IPS-NIHi11 (cell line): ENCODE measurements at places on chromosomes 16 and 17.
A peak's percentile ranks its signal among the peaks of the same experiment; 100 is the strongest.

DNA sequence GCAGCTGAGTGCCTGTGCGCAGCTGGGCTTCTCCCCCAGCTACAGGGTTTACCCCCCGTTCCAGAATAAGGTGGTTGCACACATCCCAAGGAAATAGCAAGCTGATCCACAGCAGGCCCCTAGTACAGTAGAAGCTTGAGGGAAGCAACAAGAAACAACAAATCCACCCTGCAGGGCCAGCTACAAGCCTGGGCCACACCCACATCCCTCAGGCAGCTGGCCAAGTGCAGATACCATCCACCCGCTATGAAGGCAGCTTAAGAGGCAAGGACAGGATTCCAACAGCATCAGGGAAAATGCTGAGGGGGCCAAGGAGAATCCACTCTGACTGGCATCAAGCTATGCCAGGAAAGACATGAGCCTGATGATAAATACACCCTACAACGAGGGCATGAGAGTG, 66.9 kb upstream of the RCVRN start:
- no peak for DNase-seq

DNA sequence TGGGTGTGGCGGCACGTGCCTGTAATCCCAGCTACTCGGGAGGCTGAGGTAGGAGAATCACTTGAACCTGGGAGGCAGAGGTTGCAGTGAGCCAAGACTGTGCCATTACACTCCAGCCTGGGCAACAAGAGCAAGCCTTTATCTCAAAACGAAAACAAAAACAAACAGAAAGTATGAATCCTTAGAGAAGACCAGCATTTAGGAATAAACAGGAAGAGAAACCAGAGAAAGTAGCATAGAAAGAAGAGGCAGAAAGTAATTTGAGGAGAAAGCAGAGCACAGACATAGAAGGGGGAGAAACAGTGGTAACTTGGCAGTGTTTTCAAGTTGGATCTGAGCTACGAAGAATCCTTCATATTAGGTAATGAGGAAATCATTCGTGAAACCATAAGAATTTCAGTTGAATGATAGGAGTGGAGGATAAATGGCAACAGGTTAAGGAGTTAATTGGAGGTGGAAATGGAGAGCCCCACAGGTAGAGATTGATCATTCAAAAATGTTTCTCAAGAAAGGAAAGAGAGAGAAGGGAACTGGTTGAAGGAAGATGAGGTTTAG, 9.7 kb upstream of the CCL2 start:
- no peak for DNase-seq

GRCh38 chr17:38571833-38572668, 33.7 kb downstream of the SRCIN1 start:
- peak; percentile 77 for DNase-seq

- no peak for DNase-seq
Observed at GRCh38 chr17:14318918-14319205, 18.0 kb downstream of the HS3ST3B1 start.

DNA sequence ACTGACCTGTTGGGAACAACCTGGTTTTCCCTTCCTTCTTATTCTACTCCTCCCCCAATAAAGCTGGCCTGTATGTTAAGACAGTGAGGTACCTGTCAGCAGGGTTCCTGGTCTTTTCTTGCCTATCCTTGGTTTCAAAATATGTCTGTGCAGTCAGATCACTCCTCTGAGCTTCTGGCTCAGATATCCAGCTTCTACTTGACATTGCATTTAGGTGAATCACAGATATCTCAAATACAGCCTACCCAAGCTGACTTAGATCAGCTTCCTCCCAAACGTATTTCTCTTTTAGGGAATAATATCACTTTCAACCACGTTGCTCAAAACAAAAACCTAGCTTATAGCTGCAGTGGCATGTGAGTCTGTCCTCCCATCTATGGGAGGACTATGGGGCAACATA, 48.7 kb downstream of the TEX14 start:
- no peak for DNase-seq

- peak; percentile 9 for DNase-seq
Observed at GRCh38 chr16:69188716-69189115, 1.8 kb downstream of the SNTB2 start.

GRCh38 chr16:23365602-23366240, 63.6 kb downstream of the SCNN1B start:
- no peak for DNase-seq

DNA sequence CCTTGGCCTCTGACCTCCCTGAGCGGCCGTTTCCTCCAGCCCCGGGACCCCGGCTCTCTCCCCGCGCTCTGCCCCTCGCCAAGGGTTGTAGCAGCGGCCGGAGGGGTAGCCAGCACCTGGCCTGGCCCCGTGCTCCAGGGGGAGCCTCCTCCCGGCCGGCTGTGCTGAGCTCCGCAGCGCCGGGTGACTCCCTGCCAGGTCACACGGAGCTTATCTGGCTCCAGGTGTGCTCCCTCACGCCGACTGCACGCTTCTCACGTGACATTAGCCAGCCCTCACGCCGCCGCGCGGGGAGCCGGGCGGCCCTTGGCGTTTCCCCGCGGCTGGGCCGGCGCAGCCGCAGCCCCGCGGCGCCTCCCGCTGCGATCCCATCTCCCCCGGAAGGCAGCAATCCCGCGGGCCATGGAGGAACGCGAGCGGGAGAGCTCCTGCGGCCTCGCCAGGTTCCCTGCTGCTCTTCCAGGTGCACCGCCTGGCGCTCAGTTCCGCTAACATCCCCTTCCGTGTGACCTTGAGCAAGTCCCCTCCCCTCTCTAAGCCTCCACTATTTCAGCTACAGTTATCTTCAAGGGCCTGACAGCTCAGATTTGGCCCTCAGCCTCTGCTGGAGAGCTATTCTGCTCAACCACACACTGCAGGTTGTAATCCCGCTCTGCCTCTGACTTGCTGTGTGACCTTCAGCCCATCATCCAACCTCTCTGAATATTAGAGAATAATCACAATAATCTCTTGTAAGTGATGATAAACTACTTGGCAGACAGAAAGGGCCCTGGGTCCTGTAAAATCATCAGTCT, 3.4 kb downstream of the MYO18A start:
- peak; percentile 73 for DNase-seq

DNA sequence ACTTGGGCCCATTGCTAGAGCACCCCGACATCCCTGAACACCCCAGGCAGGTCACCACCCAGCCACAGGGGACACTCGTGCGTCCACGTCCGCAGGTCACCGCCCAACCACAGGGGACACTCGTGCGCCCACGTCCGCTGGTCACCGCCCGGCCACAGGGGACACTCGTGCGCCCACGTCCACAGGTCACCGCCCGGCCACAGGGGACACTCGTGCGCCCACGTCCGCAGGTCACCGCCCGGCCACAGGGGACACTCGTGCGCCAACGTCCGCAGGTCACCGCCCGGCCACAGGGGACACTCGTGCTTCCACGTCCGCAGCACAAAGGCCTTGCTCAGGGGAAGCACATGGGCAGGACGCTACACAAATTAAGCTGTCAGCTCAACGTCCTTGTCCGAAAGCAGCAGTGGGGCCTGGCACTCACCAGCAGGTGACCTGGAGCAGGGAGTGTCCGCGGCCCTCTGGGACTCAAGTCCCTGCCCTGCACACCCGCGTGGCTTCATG, 17.7 kb downstream of the GALNS start:
- DNase-seq, result no peak

DNA sequence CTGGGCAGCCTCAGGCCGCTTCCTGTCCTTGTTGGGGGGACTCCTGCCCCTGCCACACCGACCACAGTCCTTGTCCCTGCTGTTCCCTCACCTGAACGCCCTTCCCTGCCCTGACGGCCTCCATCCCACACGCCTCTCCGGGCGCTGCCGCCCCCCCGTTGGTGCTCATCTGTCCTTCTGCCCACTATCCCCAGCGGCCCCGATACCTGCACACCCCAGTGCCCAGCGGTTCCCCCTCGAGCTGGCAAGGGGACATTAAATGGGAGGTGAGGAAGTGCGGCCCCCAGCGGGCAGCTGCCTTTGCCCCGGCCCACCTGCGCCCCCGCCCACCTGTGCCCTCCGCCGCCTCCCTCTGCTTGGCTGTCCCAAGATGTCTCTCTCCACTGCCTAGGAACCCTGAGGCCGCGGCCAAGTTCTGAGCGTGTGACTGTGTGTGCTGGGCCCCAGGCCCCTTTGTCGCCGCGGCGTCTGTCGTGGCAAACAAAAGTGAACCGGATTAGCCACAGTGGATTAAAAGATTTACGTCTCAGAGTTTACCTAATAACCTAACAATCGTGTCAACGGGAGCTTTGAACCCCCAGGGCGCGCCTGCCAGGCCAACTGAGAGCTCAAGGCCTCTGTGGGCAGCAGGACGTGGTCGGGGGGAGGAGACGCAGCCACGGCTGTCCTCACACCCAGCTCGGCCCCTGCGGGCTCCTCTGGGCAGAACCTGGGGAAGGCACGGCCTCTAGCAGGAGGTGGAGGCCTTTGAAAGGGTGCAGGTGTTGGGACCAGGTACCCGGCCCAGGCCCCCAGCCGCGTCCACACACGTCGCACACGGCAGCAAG, 7.6 kb upstream of the AXIN1 start:
- DNase-seq, result no peak

DNA sequence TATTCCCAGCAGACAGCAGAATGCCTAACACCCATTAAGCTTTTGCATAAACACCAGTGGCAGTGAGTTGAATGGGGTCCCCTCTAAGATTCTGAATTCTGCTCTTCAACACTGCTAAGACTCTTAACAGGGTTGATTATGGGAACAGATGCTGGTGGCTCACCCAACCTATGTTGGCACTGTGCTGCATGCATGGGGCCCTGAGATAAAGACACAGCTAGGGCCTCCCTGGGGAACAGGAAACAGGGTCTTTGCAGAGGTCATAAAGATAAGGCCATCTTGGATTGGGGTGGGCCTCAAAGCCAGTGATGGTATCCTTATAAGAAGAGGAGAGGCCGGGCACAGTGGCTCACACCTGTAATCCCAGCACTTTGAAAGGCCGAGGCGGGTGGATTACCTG, 190.8 kb downstream of the SLC39A11 start:
- DNase-seq, result no peak

- DNase-seq, result peak; percentile 89
Observed at GRCh38 chr17:41648411-41649195, 24.2 kb upstream of the KRT17 start.

GRCh38 chr17:3613124-3613523, 3.9 kb upstream of the TRPV1 start:
- no peak for DNase-seq
